Activated T-cell treated with anti-CD3 and anti-CD28 coated beads for 1 hour (primary cell): ENCODE measurements at places on chromosomes 4 and X.

DNA sequence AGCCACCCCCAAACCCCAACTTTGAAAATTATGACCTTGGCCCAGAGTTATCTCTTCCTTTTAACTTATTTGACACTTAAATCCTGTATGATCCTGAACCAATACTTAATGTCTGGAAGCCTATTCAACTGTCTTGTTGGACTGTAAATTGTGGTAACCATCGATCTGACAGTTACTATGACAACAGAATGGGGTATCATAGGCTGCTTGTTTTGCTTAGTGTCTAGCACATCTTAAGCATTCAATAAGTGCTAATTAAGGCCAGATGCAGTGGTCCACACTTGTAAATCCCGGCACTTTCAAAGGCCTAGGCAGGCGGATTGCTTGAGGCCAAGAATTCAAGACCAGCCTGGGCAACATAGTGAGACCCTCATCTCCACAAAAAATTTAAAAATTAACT lies 175.0 kb downstream of the APBB2 start:
- no peak for DNase-seq

- DNase-seq, result no peak
Observed at GRCh38 chr4:6152869-6153705, 47.3 kb downstream of the JAKMIP1 start.

- no peak for DNase-seq
Observed at GRCh38 chrX:41350976-41351569, 17.1 kb downstream of the DDX3X start.

DNA sequence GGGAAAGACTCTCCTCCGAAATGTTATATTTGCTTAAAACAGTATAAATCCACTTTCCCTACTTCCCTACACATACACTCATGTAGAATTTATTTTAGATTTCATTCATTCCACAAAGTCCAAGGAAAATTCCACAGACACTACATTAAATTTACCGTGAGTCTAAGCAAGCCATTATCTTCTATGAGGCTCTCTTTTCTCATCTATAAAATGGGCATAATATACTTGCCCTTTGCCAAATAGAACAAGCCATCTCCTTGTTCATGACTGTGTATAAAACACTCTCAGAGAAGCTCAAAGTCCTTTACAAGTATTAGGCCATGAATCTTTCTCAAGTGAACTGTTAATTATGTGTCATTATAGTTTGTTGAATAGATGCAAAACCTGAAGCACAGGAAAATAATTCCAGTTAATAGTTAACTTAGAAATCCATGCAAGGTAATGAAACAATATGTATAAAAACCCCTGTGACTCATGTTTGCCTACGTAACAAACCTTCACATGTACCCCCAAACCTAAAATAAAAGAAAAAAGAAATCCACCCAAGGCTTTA lies 10.7 kb downstream of the TEC start:
- no peak for DNase-seq

DNA sequence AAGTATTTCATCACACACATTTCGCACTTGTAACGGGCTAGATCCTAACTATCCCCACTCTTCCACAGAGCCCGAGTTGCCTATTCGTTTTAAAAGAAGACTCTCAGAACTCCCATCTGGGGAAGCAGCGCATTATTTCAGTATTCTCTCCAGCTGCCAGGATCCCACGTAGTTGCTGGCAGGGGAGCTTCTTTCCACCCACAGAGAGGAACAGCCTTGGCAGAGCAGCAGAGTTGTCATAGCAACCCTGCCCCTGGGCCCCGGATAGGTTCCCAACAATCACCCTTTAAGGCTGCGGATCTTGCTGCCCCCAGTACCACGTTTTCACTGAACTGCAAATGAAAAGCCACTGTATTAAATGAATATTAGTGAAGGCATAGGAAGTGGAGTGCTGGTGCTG lies 106.7 kb downstream of the GPM6A start:
- DNase-seq, result no peak

DNA sequence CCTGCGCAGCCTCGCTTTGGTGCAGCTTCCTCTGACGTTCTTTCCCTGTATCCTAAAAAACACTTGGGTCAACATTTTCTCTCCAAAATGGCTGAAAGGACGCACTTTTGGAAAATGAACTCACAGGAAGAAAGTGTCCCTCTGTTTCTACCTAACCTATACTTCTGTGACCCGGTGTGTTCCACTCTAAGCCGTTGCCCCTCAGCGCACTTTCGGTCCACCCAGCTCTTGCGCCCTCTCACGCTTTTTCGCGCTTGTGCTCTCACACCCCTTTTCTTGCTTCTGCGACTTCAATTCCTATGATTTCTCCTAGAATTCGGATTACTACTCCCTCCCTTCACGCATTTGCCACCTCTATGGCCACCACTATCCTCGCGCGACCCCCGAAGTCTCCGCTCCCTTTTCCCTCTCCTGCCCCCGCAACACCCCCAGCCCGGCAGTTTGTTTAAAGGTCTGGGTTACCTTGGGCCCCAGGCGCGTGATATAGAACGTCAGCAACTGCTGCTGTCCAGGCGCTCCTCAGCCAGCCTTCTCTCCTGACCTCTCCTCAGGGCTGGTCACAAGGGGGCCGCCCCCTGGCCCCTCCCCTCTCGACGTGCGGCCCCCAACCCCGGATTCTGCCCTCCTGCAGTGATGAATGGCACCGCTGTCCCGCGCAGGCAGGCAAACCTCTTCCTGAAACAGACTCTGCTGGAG lies at the start of gene USP51:
Gene USP51, minus strand, starts transcription at position 535 of the 696 bp plus-strand sequence. CDS start 909 bp downstream, outside the sequence.
- peak; percentile 4 for DNase-seq

- no peak for DNase-seq
Observed at GRCh38 chrX:104270916-104271512, 16.3 kb upstream of the ESX1 start.

DNA sequence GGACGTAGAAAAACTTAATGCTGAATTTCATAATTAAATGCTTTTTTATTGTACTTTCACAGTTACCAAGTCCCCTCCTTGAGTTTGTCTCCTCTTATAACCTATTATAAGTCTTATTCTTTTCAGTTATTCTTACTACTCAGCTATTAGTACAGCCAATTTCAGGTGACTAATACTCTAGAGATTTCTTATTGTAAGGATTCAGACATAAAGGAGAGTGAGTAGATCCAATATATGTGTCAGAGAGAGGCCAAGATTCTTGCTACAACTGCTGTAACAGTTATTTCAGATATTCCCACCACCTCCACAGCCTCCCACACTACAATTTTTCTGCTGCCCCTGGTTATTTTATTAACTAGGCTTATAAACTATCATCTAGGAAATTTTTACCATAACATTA lies 274.5 kb downstream of the GPAT3 start:
- DNase-seq, result no peak

DNA sequence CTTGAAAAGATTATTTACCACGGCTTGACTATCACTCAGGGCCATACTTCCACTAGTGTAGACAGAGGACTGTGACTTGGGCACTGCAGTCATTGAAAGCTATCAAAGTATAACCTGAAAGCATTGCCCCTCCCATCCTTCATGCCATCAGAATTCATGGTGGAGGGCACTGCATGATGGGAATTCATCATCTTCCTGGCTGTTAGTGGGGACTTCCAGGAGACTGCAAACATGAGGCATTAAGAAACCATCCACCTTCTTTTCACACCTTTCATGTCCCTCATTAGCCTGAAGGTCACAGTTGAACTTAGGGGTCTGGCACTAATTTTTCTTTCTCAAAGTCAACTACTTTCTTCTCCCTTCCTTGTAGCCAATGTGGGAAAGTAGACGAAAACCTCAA lies 25.8 kb downstream of the VSIG4 start:
- no peak for DNase-seq
